CD4-positive, alpha-beta T cell treated with Interleukin-15 for 4 hours (primary cell): ENCODE measurements at places on chromosomes 2 and 18.

- DNase-seq = no peak
Observed at GRCh38 chr18:22346953-22347605, 70.6 kb downstream of the CTAGE1 start.

DNA sequence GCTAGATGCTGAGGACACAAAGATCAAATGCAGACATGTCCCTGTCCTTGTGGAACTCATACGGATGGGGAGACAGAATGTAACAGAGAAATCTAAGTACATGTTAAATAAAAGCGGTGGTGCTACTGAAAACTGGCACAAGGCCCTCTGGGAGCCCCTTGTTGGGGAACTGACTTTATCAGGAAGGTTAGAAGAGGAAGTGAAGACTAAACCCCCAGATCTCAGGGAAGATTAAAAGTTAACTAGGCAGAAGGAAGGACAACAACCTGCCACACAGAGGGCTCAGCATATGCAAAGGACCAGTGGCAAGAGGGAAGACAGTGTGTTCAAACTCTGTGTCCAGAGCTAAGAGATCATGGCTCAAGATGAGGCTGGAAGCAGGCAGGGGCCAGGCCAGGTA, 4.8 kb downstream of the CACNB4 start:
- no peak for DNase-seq

DNA sequence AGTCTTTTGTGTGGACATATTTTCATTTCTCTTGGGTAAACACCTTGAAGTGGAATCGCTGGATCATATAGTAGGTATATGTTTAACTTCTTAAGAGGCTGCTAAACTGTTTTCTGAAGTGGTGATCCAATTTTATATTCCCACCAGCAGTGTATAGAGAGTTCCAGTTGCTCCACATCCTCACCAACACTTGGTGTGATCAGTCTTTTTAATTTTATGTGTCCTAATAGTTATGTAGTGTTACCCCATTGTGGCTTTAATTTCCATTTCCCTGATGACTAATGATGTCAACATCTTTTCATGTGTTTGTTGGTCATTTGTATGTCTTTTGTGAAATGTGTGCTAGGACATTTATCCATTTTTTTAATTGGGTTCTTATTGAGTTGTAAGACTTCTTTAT, 56.9 kb downstream of the DGKD start:
- no peak for DNase-seq

- DNase-seq = no peak
Observed at GRCh38 chr2:154207288-154208047, 335.7 kb downstream of the GALNT13 start.

- no peak for DNase-seq
Observed at GRCh38 chr2:181454686-181455450, 2.3 kb upstream of the ITGA4 start.

- DNase-seq = no peak
Observed at GRCh38 chr2:121567957-121568409, 37.3 kb downstream of the RNU4ATAC start.

DNA sequence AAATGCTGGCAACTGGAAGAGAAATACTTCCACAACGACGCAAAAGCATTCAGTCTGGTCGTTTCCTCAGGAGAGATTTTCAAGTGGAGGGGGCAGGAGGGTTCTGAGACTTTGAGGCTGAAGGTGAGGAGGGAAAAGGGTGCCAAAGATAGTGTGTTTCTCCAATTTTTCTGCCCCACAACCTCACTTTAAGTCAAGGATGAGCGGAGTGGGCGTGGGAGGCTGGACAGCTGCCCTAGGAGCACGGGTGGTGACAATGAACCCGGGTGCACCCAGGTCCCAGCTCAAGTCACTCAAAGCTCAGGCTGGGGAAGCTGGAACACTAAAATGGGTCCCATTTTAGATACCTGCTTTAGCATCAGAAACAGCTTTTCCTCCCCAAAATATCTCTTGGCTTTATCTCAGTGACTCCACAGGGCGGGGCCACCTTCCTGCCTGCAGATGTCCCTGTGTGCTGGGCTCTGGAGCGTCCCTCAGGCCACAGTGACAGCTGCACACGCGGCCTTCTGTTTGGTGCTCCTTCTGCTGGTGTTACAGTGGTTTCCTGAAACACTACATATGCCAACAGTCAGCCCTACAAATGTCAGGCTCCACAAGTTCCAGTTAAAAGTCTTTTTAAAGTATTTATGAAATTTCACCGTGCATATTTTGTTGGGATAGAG, 1.4 kb upstream of the MBP start:
- no peak for DNase-seq

DNA sequence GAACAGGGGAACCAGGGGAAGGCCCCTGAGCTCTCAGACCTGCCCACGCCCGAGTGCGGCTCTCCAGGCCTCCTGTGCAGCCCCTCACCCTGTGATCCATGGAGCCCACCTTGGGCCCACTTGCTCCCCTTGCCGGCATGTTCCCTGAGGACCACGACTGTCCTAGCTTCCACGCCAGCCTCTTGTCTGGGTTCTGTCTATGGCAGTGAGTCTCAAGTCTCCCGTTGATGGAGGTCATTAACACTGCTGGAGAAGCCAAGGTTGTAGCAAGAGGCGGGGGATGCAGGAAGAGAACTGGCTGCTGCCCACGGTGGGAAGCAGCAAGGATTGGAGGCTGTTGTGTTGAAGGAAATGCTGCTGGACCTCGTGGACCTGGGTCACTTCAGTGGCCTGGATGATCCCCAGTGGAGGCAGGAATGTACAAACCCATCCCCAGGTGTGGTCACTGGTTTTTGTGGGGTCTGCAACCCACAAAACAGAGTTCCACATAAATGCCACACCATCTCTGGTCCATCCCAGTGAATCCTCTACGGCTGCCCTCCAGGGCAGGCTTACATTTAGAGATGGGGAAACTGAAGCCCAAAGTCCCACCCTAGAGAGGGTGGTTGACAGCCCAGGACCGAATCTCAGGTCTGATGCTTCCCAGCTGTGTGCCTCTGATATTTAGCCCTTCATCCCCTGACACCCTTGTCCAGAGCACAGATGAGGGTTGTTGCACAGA, 150.3 kb downstream of the NDUFA10 start:
- no peak for DNase-seq

DNA sequence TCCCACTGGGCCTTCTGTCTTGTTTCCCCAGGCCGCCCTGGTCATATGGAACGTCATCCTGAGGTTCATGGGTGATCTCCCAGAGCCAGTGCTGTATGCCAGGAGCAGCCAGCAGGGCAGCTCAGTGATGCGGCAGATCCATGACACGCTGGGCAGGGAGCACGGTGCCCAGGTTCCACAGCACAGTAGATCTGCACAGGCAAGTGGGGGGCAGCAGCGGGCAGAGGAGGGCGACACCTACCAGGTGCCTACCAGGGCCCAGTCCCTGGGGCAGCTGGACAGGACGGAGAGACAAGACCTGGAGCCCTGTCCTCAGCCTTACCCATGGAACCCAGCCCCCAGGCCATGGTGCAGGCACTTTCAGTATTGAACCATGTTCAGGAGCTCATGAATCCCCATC, 36.1 kb upstream of the GPR17 start:
- DNase-seq = no peak

- no peak for DNase-seq
Observed at GRCh38 chr2:121890041-121890440, 134.6 kb downstream of the TSN start.

- no peak for DNase-seq
Observed at GRCh38 chr2:75327334-75327733, 128.0 kb upstream of the TACR1 start.

- no peak for DNase-seq
Observed at GRCh38 chr2:238576674-238577073, 149.9 kb downstream of the ASB1 start.

GRCh38 chr18:58005885-58006523, 38.0 kb upstream of the NEDD4L start:
- DNase-seq = no peak

DNA sequence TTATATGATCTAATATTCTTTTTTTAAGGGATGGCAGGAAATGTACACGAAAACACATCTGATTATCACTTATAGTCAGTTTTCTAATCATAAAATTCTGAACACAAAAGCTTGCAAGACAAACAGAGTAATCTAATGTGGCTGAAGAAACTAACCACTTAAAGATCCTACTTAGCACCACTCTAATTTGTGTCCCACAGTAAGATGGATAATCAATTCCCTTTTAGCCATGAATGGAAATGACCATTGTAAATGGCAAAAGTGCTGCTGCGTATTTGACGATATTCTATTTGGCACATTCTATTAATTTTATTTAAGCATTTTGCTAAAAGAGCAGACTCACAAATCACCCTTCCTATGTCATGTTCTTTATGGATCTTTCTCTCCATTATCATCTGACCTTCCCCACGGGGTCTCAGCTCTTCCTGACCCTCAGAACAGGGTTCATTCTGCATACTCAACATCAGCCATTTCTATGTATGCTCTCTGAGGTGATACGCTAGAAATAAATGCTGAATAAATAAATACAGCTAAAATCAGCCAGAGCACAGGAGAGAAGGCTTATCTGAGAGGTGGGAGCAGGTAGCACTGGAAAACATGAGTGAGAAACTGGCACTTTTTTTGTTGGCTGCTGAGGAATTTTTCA, 295.8 kb downstream of the AFF3 start:
- no peak for DNase-seq

DNA sequence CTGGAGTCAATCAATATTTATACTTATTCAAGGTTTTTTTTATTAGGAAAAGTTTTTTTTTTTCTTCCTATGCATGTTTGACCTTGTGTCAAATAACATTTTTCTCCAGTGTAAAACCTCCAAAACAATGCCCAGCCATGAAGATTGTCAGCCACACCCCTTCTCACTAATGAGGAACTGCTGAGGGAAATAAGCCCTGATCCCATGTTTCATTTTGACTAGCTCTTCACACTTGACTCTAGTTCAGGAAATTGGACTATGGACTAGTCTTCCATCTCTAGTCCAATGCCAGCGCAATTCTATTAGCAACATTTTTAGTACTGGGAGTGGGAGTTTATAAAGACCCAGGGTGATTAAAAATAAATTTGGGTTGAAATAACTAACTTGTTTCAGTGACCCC, 275.6 kb upstream of the CXCR4 start:
- DNase-seq = no peak

- peak; percentile 46 for DNase-seq
Observed at GRCh38 chr2:203535078-203535783, at the start of gene RAPH1. TSS of gene RAPH1 (minus strand) at chr2:203535301. CDS start at chr2:203495353, 39,948 bp downstream.

DNA sequence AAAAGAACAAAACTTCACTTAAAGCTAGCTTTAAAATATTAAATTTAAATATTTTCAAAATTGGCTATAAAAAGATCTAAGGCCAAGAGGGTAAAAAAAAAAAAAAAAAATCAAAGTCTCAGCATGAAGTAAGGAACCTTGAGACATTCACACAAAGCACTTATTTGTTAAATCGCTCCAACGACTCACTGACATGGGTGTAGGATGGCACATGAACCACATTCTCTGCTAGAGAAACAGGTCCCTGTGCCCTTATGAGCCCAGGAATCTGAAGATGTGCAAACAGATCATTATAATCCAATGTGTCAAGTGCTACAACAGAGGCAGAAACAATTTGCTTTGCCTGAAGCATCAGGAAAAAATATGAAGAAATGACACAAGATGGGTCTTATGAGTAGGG, 13.8 kb downstream of the LAPTM4A start:
- no peak for DNase-seq

GRCh38 chr2:196066291-196067087, 2.1 kb downstream of the DNAH7 start:
- peak; percentile 56 for DNase-seq

DNA sequence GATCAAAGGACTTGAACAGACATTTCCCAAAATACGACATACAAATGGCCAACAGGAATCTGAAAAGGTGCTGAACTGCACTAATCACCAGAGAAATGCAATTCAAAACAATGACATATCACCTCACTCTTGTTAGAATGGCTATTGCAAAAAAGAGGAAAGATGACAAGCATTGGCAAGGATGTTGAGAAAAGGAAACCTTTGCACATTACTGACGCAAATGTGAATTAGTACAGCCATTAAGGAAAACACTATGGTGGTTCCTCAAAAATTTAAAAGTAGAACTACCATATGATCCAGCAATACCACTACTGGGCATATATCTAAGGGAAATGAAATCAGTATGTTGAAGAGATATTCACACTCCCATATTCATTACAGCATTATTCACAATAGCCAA, 57.7 kb upstream of the ASPRV1 start:
- no peak for DNase-seq

DNA sequence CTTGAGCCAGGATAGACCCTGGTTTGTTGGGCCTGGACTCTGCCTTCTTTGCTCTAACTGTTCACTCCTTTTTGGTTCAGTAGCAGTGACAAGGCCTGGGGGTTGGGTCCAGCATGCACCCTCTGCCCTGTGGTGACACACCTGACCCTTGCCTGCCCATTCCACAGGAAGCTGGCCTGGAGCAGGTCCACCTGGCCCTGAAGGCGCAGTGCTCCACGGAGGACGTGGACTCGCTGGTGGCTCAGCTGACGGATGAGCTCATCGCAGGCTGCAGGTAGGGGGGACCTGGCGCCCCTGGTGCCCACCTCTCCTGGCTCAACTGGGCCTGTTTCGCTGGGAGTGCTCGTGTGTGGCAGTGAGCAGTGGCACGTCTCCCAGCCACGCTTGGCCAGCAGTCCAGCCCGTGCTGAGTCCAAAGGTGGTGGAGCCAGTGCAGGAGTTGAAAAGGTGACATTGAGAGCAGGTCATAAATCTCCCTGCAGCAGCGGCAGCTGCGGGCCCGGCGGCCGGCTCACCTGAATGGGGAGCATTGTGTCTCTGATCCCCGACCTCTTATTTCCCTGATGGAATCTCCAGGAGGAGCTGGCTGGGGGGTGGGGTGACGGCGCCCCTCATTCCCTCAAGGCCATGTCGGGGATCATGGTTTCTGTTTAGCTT, 102.6 kb downstream of the DYSF start:
- no peak for DNase-seq

DNA sequence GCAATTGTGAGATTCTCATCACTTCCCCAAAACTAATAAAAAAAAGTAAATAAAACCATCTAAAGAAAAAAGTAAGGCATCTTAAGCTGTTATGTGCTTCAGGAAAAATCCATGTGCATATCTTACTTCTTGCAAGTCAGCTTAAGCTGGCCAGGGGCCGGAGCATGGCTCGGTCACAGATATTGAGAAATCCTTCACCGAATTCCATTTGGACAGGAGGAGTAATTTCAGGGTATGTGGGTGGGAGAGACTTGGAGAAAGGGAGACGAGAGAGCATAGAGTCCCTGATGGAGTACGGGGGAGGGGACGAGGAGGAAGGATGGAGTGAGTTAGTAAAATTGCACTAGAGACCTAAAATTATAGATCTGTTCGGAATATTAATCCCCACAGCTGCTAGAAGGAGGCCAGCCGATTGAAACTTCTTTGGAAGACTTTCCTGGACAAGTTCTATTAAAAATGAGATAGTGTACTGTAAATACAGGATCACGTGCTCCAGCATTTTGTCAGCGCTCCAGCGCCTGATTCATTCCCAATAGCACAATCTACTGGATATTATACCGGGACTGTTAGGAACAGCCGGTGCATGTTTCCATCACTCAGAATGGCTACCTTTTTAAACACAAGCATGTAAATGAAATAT, 438.5 kb downstream of the ZNF516 start:
- DNase-seq = no peak

DNA sequence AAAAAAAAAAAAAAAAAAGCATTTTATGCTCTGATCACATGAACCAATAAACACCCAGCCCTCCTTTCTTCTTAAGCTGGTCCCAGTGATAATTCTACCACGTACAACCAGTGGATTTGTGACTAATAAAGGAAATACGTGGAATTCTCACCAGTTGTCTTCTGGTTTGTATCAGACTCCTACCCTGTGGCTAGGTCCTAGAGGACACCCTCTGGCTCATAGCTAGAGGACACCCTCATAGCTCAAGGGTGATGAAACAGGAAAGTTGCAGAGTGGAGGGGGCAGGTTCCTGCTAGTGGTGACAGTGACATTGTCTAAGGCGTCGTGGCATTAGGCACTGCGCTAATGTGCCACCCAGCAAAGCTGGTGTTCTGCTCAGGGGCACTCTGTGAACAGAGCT, 167.8 kb downstream of the BCL11A start:
- no peak for DNase-seq
